ENCODE measurements at places on chromosomes 5 and 9.

- DNase-seq: no peak
Measured at GRCh38 chr5:153884612-153884957, 154.1 kb downstream of the FAM114A2 start.

DNA sequence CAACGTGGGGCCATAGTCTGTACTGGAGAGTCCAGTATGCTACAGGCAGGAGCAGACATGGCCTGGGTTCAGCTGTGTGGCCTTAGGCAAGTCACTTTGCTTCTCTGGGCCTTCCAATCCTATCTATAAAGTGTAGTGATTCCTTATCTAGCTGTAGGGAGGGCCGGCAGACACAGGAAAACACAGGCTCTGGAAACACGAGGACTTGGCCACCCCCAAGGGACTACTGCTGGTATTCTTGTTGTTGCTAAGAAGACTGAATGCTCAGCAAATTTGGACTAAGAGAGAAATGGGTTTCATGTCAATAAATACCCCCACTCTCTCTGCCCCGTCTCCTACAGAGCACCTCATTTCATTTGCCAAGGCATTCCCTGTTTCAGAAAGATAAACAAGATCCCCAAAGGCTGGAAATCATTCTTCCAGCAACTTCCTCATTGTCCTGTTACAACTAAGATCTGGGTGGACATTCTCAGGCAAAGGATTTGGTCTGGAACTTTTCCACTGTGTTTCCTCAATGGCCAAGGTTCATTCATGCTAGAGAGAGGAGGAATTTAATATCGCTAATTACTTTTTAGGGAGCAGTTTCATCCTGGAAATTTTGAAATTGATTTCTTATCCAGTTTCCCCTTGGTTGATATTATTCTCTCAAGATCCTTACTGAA, 105.8 kb downstream of the GABBR2 start:
- DNase-seq: peak; percentile 28

DNA sequence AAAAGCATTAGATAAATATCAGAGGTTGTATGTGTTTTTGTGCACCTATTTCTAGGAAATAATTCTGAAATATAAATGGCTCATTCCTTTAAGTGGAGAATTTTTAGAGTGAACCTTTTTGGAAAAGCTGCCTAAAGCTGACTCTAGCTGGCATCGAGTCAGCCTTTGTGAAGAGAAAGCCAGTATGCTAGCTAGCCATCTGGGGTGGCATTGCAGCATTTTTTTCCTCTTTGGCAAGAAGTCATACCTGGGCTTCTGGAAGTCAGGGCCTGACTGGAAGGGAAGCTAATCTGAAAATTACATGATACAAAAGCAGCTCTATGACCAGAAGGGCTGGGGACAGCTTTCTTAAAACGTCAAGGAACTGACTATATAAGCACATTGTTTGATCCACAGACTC, 19.7 kb downstream of the ANP32B start:
- no peak for DNase-seq

DNA sequence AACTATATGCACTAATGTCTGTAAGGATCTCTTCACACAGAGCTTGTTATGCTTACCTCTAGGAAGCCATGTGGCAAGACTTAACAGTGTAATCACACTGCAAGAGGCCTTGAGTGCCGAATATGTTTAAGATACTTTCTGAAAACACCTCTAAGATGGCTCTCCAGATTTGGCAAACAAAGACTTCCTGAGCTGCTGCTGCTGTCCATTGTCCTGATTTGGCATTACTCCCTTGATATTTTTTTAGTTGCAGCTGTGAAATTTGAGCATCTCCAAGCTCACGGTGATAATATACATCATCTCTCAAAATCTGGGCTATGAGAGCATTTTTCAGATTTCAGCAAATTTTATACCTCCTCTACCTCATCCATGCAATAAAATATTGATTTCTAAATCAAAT, 384.5 kb upstream of the CDH6 start:
- DNase-seq: peak; percentile 16

DNA sequence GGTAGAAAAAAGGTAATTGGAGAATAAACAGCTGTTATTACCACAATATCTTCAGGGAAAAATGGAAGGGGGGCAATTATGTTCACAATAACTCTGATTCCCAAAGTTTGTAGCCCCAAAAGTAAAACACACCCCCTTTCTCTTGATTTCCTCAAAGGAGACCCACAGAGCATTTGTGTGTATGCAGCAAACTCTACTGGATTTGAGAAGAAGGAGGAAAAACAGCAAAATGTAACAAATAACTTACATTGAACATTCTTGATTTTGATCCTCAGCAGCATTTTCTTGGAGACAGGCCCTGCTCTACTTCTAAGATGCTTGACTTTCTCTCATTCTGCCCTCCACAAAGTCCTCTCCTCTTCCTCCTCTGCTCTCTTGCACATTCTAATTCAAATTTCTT, 420.8 kb upstream of the EDIL3 start:
- no peak for DNase-seq

- no peak for DNase-seq
Measured at GRCh38 chr5:62333250-62333794, 27.3 kb downstream of the KIF2A start.

GRCh38 chr9:18608371-18608770, 134.4 kb downstream of the ADAMTSL1 start:
- DNase-seq: no peak

GRCh38 chr5:169901896-169902295, 78.4 kb downstream of the INSYN2B start:
- no peak for DNase-seq

GRCh38 chr5:156475182-156476157, 148.5 kb downstream of the SGCD start:
- DNase-seq: peak; percentile 87
